Common myeloid progenitor, CD34-positive (primary cell): ENCODE measurements at places on chromosomes 5 and 9.

DNA sequence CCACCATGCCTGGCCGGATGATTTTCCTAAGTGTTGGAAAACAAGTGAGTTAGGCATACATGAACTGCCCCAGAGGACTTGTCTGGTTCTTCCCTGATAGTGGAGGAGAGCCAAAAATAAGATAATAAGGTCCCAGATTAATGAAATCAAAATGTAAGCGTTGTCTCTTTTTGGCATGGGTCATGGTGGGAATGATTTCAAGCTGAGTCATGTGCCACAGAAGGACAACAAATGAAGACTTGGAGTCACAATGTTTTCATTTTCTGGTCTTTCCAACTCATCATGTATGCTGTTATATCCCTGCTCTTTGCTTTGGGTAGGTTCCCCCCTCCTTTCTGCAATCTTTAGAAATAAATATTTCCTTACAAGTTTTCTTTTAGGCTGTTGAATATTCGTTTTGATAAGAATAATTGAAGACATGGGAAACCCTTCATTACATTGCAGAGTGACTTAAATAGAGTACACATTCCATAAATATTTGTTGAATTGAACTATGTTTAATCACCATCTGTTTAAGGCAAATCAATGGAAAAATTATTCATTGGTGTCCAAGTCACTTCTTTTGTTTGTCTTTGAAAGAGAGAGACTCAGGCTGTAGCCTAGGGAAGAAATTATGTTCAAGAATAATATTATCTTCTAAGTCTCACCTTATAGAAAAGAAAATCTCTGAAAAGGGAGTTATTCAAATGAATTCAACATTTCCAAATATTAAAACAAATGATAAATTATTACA is 196.3 kb downstream of the CSNK1G3 start:
- no peaks in the 10 kb centered on the region for H3K4me1 ChIP-seq
- no peaks in the 10 kb centered on the region for H3K27me3 ChIP-seq
- DNase-seq, result no peak
- no peaks in the 10 kb centered on the region for H3K36me3 ChIP-seq
- H3K27ac ChIP-seq, result no peak overlapping the region
- no peak overlapping the region for H3K4me3 ChIP-seq

DNA sequence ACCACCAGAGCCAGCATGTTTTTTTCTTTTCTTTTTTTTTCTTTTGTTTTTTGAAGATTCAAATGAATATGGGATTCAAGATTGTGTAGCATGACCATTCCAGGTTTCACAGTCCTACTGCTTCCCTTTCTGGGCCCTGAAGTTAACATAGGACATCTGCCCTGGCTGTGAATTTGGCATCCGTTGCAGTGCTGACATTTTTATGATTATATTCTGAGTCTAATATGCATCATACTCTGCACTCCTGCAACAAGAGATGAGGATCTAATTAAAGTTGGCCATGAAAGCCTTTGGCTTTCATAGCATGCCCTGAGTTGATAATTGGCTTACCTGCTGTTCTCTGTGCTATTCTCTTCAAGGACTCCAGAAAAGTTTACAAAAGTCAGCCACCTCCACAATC is 29.8 kb downstream of the C5orf22 start:
- no peak overlapping the region for H3K27ac ChIP-seq
- no peaks in the 10 kb centered on the region for H3K27me3 ChIP-seq
- H3K4me1 ChIP-seq, result peaks cover 11% of the 10 kb centered on the region
- no peak overlapping the region for H3K4me3 ChIP-seq
- H3K36me3 ChIP-seq, result peaks cover 2% of the 10 kb centered on the region

- H3K27me3 ChIP-seq, result peaks cover 6% of the 10 kb centered on the region
- H3K27ac ChIP-seq, result no peak overlapping the region
- H3K4me1 ChIP-seq, result peaks cover under 1% of the 10 kb centered on the region
- no peaks in the 10 kb centered on the region for H3K36me3 ChIP-seq
These were observed 89.5 kb downstream of the ESM1 start for GRCh38 chr5:54895816-54896341.

DNA sequence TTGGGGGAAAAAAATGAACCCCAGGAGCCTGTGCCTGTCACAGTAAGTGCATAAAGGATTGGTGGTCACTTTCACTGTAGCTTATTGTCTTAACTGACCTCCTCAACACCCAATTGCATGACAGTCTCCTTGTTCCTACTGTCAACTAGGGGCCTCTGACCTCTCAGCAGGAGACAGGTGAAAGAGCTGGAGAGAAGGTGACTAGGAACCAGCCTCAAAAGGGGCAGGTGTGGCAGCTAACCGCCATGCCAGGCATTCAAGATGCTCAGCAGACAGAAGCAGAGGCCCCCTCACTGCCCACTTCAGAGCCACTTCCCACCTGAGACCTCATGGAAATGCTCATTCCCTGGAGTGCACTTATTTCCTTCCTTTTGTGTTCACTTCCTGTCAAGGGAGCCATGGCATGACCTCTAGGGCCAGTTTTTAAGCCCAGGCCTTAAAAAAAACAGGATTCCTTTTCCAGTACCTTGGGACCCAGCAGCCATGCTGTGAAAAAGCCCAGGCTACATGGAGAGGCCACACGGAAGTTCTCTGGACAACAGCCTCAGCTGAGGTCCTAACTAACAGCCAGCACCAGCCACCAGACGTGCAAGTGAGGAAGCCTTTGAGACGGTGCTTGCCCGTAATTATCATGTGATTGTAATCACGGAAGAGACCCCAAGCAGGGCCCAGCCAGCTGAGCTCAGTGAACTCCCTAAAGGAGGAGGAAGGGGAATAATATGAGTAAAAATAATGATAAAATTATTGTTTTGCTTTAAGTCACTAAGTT is 74.9 kb downstream of the NSUN2 start:
- no peak overlapping the region for H3K4me3 ChIP-seq
- no peak for DNase-seq
- H3K27ac ChIP-seq, result no peak overlapping the region
- peaks cover 2% of the 10 kb centered on the region for H3K27me3 ChIP-seq

GRCh38 chr5:55276771-55277170 is 30.7 kb downstream of the DHX29 start:
- H3K27ac ChIP-seq, result no peak overlapping the region
- H3K4me3 ChIP-seq, result no peak overlapping the region
- no peaks in the 10 kb centered on the region for H3K4me1 ChIP-seq
- H3K36me3 ChIP-seq, result peaks cover 53% of the 10 kb centered on the region
- no peaks in the 10 kb centered on the region for H3K27me3 ChIP-seq

- no peak overlapping the region for H3K4me3 ChIP-seq
- H3K36me3 ChIP-seq, result no peaks in the 10 kb centered on the region
- DNase-seq, result no peak
- no peak overlapping the region for H3K27ac ChIP-seq
- H3K4me1 ChIP-seq, result no peaks in the 10 kb centered on the region
These were observed 135.8 kb downstream of the SNCAIP start for GRCh38 chr5:122447879-122448278.

DNA sequence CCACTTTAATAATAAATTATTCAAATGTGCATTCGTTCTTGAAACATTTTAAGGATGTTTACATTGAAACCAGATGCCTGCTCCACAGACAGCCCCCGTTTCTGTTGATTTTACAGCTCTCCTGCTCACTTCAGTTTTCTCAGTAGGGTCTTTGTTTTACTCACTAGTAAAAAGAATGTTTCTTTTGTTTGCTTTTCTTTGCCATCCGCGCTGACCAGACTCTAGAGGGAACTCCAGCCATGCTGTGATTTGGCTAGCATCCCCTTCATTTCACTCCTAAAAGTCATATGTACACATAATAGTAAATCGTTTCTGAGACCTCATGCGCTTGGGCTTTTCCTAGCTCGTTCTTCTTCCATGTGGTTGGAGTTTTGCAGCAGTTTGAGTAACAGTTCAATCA is 28.7 kb upstream of the PALM2AKAP2 start:
- H3K4me3 ChIP-seq, result no peak overlapping the region
- no peak for DNase-seq
- no peaks in the 10 kb centered on the region for H3K36me3 ChIP-seq
- peaks cover 10% of the 10 kb centered on the region for H3K27me3 ChIP-seq
- no peak overlapping the region for H3K27ac ChIP-seq
- no peaks in the 10 kb centered on the region for H3K4me1 ChIP-seq

GRCh38 chr9:115022760-115023434 is 92.5 kb upstream of the TNFSF8 start:
- DNase-seq, result no peak
- H3K27ac ChIP-seq, result no peak overlapping the region
- no peaks in the 10 kb centered on the region for H3K4me1 ChIP-seq
- H3K27me3 ChIP-seq, result no peaks in the 10 kb centered on the region

GRCh38 chr9:136847088-136847825 is 2.0 kb upstream of the PHPT1 start:
- peaks cover 54% of the 10 kb centered on the region for H3K4me1 ChIP-seq
- H3K4me3 ChIP-seq, result no peak overlapping the region
- H3K36me3 ChIP-seq, result no peaks in the 10 kb centered on the region
- DNase-seq, result peak; percentile 35

GRCh38 chr5:158754018-158754514 is 345.6 kb downstream of the EBF1 start:
- no peak for DNase-seq
- H3K27ac ChIP-seq, result no peak overlapping the region
- no peaks in the 10 kb centered on the region for H3K36me3 ChIP-seq
- H3K4me1 ChIP-seq, result no peaks in the 10 kb centered on the region
- no peak overlapping the region for H3K4me3 ChIP-seq

- H3K27ac ChIP-seq, result no peak overlapping the region
- H3K4me3 ChIP-seq, result no peak overlapping the region
- peaks cover 6% of the 10 kb centered on the region for H3K27me3 ChIP-seq
- no peak for DNase-seq
These were observed 83.7 kb upstream of the BARHL1 start for GRCh38 chr9:132498531-132499210.

DNA sequence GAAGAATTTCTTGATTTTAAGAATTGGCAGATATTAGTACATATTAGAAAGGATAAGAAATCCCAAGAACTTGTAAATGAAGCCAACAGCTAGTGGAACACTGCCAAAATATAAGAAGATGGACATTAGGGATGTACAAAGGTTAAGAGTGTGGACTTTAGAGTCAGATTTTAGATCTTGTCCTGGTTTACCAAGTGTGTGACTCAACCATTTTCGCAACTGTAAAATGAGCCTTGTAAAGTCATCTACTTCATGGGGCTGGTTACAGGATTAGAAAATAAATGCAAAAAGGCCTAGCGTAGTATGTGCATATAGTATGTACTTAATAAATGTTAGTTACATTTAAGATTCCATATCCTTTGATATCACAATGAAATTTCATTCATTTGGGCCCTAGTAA is 260.0 kb downstream of the RAB3C start:
- no peak for DNase-seq
- no peaks in the 10 kb centered on the region for H3K36me3 ChIP-seq
- H3K27ac ChIP-seq, result no peak overlapping the region
- H3K27me3 ChIP-seq, result no peaks in the 10 kb centered on the region

- DNase-seq, result no peak
- H3K4me3 ChIP-seq, result no peak overlapping the region
- H3K27me3 ChIP-seq, result no peaks in the 10 kb centered on the region
- no peak overlapping the region for H3K27ac ChIP-seq
- peaks cover 11% of the 10 kb centered on the region for H3K36me3 ChIP-seq
These were observed 67.4 kb downstream of the MRPS27 start for GRCh38 chr5:72252574-72253155.

DNA sequence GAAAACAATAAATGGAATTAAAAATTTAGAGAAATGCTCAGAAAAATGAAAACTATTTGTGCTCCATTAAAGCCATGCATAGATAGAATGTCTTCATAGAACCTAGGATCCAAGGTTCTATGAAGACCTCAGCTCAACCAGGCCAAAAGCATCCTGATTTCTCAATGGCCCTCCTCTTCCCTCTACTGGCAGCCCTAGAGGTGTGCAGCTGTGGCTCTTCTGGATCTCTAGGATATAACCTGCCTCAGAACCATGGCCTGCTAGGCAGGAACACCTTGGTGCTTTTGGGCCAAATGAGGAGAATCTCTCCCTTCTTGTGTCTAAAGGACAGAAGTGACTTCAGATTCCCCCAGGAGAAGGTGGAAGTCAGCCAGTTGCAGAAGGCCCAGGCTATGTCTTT is 15.1 kb downstream of the IFNA1 start:
- peak; percentile 67 for DNase-seq
- H3K4me1 ChIP-seq, result no peaks in the 10 kb centered on the region
- H3K4me3 ChIP-seq, result no peak overlapping the region
- H3K27me3 ChIP-seq, result no peaks in the 10 kb centered on the region

- no peak overlapping the region for H3K4me3 ChIP-seq
- peaks cover 50% of the 10 kb centered on the region for H3K27me3 ChIP-seq
- no peaks in the 10 kb centered on the region for H3K36me3 ChIP-seq
- H3K4me1 ChIP-seq, result peaks cover 23% of the 10 kb centered on the region
These were observed 7.9 kb downstream of the GDNF start for GRCh38 chr5:37831821-37832534.

DNA sequence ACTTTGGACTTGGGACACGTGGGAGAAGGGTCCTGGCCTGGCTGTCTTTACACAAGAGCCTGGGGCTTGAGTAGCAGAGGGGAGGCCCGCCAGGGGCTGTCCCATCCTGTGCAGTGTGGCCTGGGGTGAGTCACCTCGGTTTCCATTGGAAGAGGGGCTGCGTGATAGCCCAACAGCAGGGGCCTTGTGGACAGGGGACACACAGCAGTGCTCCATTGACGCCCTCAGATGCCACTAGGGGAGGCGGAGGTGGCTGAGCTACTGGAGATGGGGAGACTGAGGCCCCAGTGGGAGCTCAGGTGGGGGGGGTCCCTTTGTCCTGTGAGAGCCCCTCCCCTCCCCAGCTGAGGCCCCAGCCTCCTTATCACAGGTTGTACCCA is 50.0 kb upstream of the RNU6ATAC start:
- no peaks in the 10 kb centered on the region for H3K36me3 ChIP-seq
- H3K27me3 ChIP-seq, result no peaks in the 10 kb centered on the region
- no peak overlapping the region for H3K27ac ChIP-seq

DNA sequence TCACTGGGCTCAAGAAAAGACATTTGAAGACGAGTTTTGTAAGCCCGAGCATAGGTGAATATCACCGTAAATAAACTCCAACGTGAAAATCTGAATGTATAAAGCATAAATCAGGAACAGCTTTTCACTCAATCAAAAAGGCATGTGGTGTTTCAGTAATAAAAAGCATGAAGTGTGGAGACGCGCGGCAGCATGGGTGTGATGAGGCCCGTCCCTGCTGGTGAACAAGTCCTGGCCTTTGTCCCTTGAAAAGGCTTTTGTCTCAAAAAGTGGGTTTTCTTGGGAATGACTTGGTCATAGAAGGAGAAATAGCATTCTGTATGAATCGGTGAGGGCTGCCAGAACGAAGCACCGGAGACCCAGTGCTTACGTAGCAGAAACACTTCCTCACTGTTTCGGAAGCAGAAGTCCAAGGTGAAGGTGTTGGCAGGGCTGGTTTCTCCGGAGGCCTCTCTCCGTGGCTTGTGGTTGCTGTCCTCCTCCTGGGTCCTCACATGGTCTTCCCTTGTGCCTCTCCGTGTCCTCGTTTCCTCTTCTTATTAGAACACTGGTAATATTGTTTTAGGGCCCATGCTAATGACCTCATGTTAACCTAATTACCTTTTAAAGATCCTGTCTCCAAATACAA is 24.9 kb downstream of the ROPN1L start:
- H3K27ac ChIP-seq, result no peak overlapping the region
- peak; percentile 67 for DNase-seq
- peaks cover 19% of the 10 kb centered on the region for H3K4me1 ChIP-seq
- H3K27me3 ChIP-seq, result no peaks in the 10 kb centered on the region
- H3K4me3 ChIP-seq, result no peak overlapping the region

- no peaks in the 10 kb centered on the region for H3K36me3 ChIP-seq
These were observed 920.4 kb upstream of the DMAC1 start for GRCh38 chr9:8719833-8720486.

- H3K36me3 ChIP-seq, result peaks cover 15% of the 10 kb centered on the region
- no peak overlapping the region for H3K4me3 ChIP-seq
- H3K4me1 ChIP-seq, result no peaks in the 10 kb centered on the region
- DNase-seq, result no peak
These were observed 282.8 kb downstream of the DENND1A start for GRCh38 chr9:123647145-123647544.
